ENCODE measurements at places on chromosomes 11 and 22.
A peak's percentile ranks its signal among the peaks of the same experiment; 100 is the strongest.

DNA sequence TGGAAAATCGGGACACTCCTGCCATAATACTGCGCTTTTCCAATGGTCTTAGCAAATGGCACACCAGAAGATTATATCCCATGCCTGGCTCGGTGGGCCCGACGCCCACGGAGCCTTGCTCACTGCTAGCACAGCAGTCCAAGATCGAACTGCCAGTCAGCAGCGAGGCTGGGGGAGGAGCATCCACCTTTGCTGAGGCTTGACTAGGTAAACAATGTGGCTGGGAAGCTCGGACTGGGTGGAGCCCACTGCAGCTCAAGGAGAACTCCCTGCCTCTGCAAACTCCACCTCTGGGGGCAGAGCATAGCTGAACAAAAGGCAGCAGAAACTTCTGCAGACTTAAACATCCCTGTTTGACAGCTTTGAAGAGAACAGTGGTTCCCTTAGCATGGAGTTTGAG, 15.6 kb downstream of the PTH start:
- no peak for DNase-seq

- no peak for DNase-seq
Measured at GRCh38 chr22:20636945-20637344, 129.5 kb downstream of the MED15 start.

DNA sequence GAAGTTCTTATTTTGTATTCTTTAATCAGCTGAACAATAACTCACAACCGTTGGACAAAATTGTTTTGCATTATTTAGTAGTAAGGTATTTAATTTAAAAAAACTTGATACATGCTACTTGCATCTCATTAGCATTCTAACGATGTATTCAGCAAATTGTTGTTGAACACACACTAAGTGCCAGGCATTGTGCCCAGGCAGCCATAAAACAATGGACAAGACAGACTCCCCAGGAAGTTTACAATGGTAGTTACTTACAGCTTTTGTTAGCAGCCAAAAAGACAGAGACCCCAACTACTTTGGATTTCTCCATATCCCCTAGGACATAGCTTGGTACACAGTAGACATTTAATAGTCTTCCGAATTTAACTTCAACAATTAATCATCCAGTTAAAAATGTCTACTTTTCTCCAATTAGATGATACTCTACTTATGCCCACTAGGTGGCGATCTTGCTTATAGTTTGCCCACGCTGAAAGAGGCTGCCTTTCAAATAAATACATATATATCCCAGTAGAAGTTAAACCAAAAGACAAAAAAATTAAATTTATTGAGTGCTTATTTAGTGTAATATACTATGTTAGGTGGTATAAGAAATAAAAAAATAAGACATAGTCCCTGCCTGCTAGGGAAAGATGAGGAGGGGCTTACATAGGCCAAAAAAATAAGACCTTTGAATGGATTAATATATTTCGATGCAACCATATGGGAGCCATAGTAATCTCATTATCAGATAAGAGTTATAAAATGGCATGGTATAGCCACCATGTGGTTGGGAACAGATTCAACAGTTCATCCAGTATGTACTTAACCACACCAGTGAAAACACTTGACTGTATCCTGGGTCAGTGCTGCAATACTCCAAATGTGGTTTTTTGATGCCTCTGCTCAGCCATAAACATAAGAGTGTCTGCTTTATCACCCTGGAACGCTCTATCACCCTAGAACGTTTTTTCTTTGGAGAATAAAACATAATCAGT, 2.0 kb upstream of the FJX1 start:
- peak; percentile 90 for DNase-seq

- DNase-seq = no peak
Measured at GRCh38 chr11:70133771-70134335, 55.7 kb downstream of the ANO1 start.

DNA sequence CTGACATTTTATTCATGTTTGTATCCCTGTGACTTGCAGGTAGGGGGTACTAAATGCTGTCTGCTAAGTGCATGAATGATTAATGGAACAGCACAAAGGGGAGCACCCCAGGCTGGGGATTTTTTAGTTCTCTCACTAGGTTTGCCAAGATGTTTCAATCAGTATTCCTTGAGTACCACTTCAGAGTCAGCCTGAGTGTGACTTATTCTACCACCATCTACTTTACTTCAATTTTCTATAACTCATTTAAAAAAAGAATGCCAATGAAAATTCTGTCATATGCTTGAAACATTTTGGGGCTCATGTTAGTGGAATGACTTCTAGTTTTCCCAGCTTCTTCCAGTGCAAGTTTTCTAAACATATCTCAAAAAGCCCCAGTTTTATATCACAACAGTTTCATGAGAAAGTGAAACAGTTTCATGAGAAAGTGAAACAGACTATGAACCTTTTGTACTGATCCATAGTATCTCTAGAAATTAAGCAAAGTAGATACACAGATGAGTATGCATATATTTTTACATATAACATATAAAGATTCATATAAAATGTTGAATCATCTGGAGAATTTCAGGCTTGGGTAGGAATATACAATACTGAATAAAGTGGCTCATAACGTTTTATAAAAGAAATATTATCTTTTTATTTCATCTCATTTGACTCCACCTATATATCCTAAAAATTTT, 252.4 kb downstream of the GRM5 start:
- DNase-seq = no peak

DNA sequence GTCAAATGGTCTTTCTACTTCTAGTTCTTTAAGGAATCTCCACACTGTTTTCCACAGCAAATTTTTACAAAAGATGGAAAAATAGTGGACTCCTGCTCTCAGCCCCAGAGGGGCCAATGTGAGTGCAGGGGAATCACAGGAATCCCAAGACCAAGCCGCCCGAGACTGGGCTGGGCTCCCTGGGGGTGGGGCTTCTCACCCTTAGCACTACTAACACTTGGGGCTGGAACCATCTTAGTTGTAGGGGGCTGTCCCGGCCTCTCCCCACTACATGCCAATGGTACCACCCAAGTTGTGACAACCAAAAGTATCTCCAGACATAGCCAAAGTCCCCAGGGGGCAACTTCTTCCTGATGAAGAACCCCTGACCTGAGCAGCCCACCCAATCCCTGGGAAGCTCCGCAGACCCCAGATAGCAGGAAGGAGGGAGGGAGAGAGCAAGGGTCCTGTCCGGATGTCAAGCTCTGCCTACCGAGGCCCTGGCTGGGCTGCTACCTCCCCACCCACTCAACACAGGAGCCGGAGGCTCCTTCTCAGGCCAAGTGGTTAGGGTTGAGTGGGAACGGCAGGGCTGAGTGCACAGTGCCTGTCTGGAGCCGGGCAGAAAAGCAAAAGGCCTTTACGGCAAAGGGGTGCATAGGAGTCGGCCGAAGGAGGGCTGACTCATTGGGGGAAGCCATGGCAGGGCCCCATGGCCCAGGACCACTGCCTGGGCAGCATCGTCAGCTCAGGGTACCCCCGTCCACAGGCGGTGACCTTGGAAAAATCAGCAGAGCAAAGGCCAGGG, 122.5 kb upstream of the FGF3 start:
- DNase-seq = no peak

GRCh38 chr11:61589961-61590360, 9.1 kb upstream of the SYT7 start:
- no peak for DNase-seq

GRCh38 chr11:12924650-12925049, 84.5 kb upstream of the RASSF10 start:
- no peak for DNase-seq

DNA sequence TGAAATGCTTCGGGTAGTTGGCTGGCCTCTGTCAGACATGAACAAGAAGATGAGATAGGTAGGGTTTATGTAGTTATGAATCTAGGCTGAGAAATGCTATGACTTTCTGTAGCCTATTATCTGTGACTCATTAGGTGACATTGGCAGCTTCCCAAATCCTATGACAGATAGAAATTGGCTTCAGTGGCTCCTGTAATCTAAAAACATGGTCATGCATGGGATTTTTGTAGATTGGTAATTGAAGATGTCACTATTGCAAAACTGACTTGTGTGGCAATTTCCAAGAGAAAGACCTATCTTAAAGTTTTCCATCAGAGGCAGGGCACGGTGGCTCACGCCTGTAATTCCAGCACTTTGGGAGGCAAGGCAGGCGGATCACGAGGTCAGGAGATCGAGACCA, 29.4 kb upstream of the GRIK4 start:
- DNase-seq = no peak

- no peak for DNase-seq
Measured at GRCh38 chr11:117941163-117941707, 12.0 kb upstream of the TMPRSS13 start.

DNA sequence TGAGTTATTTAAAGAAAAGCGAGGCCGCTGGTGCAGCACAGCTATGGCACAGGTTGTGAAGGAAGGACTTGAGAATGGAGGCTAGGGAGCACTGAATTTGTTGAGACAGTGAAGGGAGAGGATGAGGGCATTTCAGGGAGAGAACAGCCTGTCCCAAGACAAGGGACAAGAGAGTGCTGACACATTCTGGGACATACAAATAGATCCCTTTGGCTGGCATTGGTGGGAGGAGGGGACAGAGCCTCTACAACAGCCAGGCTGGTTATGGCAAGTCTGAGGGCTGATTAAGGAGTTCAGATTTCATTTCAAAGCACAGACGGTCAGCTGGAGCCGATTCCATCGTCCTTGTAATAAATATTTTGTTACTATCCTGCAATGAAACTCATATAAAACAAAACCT, 1.7 kb upstream of the SLC29A2 start:
- peak; percentile 51 for DNase-seq

DNA sequence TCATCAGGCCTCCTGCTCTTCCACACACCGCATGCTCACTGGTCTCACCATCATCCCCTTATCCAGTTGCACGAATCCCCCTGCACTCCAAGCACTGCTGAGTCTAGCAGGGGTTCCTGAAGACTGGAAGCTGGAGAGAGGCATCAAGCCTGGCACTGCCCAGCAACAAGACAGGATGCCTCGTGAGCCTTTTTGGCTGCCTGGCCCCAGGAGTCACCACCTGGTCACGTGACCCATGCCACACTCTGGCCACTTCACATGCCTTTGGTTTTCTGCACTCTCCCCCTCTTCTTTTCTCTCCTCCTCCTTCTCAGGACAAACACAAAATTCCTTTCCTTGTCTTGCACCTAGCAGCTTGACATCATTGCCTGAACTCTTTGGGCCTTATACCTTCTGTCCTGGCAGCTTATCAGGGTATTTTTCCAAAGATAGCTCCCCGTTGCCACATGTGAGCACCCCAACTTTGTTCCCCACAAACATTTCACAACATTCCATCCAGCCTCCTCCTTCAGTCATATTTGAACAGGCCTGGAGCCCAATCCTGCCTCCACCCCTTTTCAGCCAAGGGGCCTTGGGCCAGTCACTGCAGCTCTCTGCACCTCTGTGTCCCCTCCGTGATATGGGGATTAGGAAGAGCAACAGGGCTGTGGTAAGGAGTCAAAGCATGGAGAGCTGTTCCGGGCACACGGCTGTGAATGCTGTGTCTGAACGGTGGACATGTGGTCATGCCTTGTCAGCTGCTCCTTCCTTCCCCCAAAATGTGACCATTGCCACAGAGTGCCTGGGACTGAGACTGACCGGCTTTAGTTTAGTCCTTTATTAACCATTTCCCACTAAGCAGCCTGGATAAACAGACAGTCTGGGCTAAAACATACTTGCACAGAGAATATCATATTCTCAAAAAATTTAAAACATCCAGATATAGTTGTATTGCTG, 2.8 kb upstream of the PACSIN2 start:
- DNase-seq = no peak

DNA sequence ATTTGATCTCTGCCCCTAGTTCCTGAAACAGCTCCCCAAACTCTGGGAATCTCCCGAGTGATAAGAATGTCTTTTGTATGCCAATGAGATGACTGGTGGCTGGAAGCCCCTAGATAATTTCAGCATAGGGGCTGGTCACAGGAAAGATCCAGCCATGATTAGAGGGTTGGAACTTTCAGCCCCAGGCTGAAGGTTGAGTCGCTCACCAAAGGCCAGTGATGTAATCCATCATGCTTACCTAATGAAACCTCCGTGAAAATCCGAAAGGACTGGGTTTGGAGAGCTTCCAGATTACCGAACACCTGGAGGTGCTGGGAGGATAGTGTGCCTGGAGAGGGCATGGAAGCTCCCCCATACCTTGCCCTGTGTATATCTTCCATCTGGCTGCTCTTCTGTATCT, 26.0 kb downstream of the LRRC32 start:
- no peak for DNase-seq

DNA sequence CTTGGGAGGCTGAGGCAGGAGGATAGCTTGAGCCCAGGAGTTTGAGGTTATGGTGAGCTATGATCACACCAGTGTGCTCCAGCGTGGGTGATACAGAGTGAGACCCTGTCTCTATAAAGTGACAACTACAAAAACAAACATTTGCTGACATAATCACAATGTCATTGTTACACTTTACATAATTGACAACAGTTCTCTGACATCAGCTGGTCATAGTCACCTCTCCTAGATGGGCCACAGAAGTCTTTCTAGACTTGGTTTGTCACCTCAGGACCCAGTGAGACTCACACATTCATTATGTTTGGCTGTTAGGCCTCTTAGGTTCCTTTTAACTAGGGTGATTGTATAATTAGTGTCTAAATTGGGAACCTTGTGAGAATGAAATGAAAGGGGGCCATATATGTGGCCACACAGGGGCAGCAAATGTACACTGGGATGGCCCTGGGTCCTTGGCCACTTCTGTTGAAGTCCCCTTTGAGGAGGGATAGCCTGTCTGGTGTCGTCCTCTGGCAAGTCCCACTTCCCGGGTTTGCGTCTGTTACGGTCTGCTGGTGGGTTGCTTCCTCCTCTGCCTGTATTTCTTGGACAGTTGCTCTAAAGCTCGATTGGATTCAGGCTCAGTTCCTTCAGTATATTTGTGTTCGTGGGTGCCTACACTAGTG, 5.8 kb upstream of the PPIL2 start:
- peak; percentile 20 for DNase-seq

- no peak for DNase-seq
Measured at GRCh38 chr22:46546466-46547178, 9.2 kb upstream of the CELSR1 start.

All from NCI-H82 (cell line).